ENCODE measurements at places on chromosomes 4 and X.
A peak's percentile ranks its signal among the peaks of the same experiment; 100 is the strongest.

DNA sequence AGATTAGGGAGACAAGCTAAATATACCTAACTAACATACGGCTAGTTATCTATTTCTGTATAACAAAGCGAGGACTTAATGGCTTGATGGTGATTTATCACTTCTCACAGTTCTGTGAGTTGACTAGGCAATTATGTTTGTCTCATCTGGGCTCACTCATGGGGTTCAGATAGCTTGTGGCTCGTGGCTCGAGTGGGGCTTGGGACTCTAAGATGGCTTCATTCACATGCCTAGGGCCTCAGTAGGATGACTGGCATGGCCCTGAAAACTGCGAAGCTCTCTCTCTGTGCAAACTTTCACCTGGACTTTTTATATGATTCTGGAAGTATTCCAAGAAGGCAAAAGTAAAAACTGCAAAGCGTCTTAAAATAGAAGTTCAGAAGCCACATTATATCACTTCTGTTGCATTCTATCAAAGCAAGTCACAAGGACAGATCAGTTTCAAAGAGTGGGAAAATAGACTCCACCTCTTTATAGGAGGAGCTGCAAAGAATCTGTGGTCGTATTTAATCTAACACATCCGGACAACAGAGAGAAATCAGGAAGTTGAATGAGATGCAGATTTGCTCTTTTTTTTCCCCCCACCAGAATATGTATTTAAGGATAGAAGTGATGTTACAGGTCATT is 491.2 kb downstream of the INPP4B start:
- DNase-seq = no peak

DNA sequence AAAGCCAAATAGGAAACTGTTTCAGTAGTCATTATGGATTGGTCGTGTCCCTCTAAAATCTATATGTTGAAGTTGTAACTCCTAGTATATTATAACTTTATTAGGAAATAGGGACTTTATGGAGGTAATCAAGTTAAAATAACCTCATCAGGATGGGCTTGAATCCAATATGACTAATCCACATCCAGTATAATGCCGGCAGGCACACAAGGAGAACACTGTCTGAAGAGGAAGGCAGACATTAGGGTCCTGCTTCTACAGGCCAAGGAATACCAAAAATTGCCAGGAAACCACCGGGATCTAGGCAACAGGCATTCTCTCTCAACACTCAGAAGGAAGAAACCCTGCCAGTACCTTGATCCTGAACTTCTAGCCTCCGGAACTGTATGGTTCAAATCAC is 130.3 kb downstream of the ATP10D start:
- DNase-seq = peak; percentile 49

GRCh38 chr4:40581254-40582140 is 48.2 kb downstream of the RBM47 start:
- no peak for DNase-seq

- no peak for DNase-seq
Measured at GRCh38 chr4:93203708-93204107, 624.8 kb upstream of the ATOH1 start.

GRCh38 chrX:40938423-40938822 is 146.8 kb upstream of the USP9X start:
- peak; percentile 85 for DNase-seq

GRCh38 chr4:47187608-47188007 is 156.2 kb downstream of the GABRB1 start:
- no peak for DNase-seq

DNA sequence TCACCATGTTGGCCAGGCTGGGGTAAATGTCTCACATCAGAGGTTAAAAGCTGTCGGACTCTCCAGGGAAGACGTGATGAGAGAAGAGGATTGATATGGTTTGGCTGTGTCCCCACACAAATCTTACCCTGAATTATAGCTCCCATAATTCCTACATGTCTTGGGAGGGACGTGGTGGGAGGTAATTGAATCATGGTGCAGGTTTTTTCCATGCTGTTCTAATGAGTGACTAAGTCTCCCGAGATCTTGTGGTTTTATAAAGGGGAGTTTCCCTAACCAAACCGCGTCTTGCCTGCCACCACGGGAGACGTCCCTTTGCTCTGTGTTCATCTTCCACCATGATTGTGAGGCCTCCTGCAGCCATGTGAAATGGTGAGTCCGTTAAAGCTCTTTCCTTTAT is 64.4 kb downstream of the ASMT start:
- peak; percentile 44 for DNase-seq

DNA sequence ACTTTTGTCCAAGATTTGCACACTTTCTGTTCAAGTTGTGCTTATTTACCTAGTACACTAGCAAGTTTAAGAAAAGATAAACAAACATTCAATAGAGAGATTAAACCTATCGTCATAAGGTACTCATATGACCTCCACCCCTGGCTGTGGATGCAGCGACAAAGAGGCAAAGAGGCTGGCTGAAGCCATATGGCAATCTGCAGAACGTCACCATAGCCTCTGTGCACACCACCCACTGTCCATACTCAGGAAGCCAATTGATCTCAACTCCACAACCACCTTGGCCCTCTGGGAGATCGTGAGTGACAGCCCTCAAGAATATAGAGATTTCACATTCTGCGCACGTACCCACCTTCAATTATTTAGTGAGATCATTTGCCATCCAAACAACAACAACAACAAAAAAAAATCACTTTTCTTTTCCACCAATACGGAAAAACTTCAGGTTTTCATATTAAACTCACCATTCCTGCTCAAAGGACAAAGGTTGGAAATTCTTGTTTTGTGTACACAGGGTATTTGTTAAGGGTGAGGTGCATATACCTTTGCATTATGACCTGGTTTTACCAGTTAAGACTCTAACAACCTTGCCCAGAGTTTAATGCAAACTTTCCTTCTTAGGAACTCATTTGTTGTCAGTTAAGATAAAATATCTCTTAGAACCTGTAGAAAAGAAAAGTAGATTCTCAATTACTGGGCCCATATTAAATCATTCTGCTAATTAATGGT is 243.0 kb upstream of the FSTL5 start:
- no peak for DNase-seq

DNA sequence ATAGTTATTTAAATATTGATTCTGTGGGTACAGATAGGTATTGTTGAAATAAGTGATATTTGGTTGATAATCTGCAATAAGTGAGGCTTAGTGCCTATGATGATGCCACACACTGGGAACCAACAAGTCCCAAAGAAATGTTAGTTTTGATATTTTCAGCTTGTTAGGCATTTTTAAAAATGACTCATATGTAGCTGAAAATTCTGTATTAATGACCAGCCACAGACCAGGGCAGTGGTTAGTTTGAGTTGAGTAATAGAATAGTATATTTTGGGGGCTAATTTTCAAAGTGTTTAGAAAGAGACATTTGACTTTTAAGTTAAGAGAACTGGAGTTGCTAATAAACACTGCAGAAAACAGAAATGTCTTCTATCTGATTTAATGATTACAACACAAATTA is 9.4 kb downstream of the INTU start:
- peak; percentile 18 for DNase-seq

DNA sequence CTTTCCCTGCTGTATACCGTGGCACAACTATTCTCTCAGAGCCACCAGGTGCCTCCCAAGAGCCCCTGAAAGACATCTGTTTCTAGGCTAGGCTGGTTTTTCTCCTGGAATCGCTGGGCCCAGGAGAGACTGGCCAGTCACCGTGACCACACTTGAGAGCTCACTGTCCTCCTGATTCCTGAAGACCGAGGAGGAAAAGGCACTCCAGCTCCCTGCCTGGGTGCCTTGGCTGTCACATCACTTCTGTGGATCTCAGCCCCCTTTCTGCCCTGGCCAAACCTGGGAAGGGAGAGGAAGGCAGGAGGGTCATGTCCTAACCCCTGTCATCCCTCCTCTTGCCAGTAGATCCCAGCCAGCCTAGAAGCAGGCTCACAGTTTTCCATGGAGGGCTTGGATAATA is 54.7 kb upstream of the LAS1L start:
- no peak for DNase-seq

DNA sequence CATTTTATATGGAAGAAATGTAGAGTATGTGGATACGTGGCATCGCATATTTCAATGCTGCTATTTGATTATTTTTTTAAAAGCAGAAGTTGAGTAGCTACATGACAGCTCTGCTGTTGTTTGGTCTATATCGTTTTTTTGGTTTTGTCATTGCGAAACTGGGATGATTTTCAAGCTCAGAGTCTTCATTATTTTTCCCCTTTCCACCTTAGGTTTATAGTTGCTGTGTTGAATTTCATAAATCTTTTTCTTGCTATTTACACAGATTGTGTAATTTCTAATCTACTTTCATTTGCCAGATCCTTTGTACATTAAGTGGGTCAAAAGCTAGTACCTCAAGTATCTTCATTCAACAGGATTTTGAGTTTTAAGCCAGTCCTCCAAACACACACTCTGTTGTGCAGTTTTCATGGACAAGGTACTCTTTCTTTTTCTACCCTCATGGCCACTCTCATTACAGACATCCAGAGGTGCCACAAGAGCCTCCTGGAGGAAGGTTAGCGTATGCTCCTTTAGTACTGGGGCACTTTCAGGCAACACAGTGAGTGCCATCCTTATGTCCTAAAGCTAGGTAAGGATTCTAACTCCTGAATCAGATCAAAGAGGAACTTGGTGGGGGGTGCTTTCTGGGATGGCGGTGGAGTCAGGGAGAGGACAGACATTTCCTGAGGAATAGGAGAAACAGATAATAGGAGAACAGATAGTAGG is 123.2 kb downstream of the FHIP1A start:
- no peak for DNase-seq

DNA sequence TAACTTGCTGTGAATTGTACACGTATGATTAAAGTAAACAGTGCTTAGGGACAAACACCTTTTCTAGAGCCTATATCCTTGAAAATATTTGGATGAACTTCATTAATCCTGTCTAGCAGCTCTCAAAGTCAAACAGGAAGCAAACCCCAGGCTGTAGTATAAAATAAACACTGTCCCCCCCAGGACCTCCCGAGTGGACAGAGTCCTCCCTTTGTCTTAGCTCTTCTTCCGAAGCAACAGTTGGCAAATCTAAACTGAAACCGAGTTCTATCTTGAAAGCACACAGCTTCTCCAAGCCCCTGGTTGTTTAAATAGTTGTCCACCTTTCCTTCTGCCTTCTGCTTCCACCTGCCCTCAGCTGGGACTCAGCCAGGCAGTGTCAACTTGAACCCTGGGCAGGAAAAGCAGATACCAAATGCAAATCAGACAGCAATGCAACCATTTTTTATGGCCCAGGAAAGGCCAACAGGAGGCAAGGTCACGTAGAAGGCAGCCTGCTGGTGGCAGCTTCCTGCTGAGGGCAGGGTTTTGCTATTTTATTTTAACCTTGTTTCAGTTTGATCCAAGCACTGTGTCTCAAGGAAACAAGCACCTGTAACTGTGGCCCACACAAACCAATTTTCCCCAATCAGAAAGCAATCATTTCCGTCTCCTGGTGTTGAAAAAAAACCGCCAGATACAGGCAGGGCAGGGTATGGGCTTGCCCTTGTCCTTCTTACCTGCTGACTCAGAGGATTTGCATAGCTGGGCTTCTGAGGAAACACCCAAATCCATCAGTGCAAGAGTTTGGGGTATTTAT is 110.3 kb upstream of the KIT start:
- DNase-seq = no peak

Measured in fibroblast of skin of right quadriceps (primary cell).